Small intestine (tissue), 16 donors: ENCODE measurements at places on chromosomes 16 and 17. TPM values are rescaled to one million over a fixed set of nuclear protein-coding genes. Genes with fewer than 3 reads are reported as not detected.
A peak's percentile ranks its signal among the peaks of the same experiment; 100 is the strongest.

GRCh38 chr17:17535957-17536356, 39.8 kb upstream of the RASD1 start:
- DNase-seq: peak; percentile 44

DNA sequence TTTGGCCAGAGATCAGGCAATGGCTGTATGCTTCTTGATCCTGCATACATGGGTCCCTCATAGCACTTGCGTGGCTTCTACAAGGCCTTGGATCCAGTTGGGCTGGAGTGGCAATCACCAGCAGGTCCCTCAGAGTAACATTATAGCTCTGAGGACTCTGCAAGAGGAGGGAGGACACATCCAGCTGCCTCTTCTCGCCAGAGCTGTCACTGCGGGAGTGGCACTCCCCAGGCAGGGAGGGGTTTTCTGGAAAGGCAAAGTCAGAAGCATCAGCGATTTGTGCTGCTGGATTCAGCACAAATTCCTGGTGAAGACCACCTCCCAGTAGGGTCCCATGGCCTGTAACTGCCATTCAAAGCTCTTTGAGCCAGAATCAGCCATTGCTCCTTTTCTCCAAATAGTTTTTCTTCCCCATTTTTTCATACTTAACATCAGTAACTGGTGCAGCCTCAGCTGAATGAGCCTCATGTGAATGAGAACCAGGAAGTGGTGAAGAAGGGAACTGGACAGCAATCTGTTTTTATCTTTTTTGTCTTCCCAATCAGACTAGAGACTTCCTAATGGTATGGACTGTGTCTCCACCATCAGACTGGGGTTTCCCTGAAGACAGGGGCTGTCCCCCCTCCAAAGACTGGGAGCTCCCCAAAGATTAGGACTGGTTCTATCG, 40.6 kb upstream of the HOXB13 start:
- DNase-seq: no peak

- no peak for DNase-seq
Observed at GRCh38 chr17:44255915-44256314, 12.0 kb downstream of the SLC4A1 start.

- DNase-seq: peak; percentile 79
Observed at GRCh38 chr16:30896261-30896888, at the start of gene CTF1. Gene CTF1 (plus strand): TSS chr16:30896614. CDS start chr16:30896644, 30 bp downstream.

DNA sequence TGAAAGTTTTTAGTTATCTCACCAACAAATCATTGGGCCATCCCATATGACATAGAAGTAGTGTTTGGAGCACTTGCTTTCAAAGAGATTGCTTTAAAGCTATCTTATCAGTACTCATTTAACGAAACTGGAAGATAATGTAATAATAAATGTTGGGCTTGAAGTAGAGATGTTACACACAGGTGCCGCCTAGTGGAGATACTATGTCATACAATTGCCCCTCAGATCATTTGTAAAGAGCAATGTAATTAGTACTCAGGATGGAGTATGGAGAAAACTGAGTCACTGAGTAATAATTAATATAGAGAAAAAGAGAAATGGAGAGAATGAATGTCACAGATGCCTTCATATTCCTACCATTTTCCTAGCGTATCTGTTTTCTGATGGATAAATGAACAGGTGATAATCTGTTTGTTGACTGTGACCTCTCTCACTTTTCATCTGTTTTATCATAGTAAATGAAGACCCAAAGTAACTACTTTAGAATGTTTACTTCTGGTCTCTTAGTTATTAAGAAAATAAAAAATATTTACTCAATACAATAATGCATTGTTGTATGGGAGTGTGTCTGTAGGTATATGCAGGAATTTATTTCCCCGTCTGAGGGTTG, 80.4 kb downstream of the EFCAB5 start:
- peak; percentile 60 for DNase-seq

DNA sequence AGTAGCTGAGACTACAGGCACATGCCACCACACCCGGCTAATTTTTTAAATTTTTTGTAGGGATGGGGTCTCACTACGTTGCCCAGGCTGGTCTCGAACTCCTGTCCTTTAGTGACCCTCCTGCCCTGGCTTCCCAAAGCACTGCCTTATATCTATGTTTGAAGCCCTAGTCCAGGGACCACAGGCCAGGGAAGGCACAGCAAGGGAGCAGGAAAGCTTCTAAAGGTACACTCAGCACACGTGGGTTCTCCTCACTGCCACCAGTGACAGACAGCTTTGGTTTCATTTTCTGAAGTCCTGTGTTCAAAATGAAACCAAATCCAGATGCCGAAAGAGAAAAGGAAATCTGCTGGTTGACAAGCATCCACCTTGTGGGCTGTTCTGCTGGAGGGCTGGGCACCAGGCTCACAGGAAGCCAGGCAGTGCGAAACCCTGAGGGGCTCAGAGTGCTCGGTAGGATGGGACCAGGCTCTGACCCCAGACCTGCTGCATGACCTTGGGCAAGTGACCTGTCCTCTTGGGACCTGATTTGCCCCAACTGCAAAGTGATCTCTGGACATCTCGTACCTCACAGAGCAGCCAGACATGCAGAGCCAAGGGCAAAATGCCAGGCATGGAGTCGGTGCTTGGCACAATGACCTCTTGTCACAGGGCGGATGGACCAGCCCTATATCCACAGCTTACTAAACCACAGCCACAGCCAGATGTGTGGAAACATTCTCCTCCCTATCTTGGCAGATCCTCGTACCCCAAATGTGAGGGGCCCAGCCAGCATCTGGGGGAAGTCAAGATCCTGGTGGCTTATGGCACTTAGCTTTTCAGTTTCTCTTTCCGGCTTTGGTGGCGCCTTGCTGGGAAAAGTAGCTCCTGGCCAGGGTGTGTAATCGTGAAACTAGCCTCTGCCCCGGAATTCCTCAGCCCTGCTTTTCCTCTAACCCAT, 2.8 kb upstream of the SOCS1 start:
- DNase-seq: peak; percentile 79

DNA sequence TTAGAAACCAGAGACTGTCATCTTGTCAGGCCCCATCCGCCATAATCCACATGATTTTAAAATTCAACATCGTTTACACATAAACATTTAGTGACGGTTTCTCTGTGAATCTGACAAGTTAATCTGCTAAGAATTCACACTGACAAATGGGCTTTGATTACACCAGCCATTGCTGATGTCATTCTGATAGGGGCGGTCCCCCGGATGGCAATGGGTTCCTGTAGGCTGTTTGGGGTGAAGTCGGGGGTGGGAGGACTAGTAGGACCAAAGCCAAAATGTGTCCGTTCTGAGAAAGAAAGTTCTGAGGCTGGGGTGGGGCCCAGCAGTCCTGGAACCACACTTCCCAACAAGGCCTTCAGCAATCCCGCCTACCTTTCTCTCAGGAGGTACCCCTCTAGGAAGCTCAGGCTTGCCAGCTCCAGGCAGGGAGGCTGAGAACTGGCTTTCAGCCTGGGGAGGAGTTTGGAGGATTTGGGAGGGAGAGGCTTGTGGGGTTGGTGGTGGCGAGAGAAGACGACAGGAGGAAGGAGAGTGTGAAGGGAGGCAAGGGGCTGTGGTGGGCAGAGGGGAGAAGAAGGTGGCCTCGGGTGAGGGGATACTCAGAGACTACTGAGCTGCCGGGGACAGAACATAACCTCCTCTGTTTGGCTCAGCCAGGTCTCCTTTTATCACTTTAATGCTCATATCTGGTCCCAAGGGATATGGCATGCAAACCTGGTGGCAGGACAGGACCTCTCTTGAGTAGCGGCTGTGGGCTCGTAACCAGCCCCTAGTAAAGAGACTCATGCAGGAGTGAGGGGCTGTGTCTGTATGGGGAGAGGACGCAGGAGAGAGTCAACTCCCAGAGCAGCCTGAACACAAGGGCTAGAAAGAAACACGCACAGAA, 8.6 kb downstream of the HIC1 start:
- peak; percentile 8 for DNase-seq

GRCh38 chr17:82826956-82827355, 12.9 kb downstream of the ZNF750 start:
- DNase-seq: no peak

GRCh38 chr16:84274515-84274914, 20.2 kb upstream of the WFDC1 start:
- DNase-seq: no peak

GRCh38 chr17:63571632-63572310, 21.5 kb downstream of the DCAF7 start:
- peak; percentile 29 for DNase-seq

- DNase-seq: no peak
Observed at GRCh38 chr16:4419402-4419959, 3.1 kb upstream of the CORO7 start.

DNA sequence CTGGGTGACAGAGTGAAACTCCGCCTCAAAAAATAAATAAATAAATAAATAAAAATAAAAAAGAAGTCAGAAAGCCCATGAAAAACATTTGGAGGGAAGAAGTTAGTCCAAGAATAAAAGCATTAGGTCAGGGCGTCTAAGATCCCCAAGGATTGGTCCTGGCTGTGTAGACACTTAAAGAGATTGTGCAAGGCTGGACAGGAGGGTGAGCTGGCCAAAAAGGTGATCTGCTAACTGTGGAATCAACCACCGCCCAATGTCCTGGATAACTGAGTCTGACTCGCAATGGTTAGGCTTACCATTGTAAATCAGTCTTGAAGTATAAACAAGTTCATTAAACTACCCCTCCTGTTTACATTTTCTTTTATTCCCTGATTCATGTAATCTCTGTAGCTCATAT, 8.8 kb upstream of the ABCA8 start:
- DNase-seq: no peak

- DNase-seq: no peak
Observed at GRCh38 chr16:4411684-4412083, 4.7 kb downstream of the CORO7 start.

- DNase-seq: no peak
Observed at GRCh38 chr16:87851601-87852000, 17.7 kb downstream of the SLC7A5 start.

DNA sequence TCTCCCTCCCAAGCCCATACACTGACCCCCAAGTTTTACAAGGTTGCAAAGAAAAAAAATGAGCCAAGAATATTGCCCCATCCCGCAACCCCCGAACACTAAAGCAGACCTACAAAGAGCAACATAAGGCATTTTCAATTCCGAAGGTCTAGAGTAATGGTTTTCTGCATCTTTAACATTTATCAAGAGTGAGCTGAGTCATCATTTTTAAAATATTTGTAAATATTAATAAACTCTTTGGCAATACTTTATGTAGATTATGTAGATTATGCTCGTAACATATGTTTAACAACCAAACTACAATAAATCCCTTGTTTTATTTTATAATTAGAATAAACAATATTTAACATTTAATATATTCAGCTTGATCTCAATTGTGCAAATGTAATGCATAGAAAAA, 1.4 kb downstream of the ZNF624 start:
- DNase-seq: no peak

- no peak for DNase-seq
Observed at GRCh38 chr16:2973093-2973492, 3.9 kb downstream of the PAQR4 start.

DNA sequence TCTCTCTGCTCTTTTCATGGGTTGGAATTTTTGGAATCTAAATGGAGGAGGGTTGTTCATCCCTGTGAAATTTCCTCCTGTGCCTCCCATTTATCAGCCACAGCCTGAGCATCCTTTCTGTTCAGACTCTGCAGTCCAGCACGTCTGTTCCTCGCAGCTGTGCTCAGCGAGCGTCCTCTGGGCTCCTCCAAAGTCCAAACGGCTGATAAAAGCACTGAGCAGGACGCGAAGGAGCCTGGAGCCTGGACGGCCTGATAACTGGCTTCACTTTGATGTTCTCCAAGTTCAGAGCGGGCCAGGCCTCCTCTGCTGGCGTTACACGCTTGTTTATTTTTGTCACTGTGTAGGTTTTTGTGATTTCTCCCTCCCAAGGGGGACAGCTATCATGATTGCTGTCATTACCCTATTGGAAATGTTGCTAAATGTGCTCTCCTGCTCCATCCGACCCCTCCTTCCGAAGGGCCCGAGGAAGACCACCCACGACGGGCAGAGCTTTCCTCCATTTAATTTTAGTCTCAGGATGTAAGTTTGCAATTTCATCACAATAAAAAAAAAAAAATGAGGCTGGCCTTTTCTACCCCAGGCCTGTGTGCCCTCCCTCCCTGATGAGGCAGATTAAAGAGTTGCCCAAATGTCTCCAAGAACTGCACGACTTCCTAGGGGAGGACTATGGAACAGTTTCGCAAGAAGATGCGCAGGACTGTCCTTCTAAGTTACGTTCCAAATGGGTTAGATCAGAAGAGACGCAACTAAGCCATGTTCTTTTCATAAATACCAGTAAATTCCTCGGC, 290.5 kb upstream of the FOXF1 start:
- no peak for DNase-seq

DNA sequence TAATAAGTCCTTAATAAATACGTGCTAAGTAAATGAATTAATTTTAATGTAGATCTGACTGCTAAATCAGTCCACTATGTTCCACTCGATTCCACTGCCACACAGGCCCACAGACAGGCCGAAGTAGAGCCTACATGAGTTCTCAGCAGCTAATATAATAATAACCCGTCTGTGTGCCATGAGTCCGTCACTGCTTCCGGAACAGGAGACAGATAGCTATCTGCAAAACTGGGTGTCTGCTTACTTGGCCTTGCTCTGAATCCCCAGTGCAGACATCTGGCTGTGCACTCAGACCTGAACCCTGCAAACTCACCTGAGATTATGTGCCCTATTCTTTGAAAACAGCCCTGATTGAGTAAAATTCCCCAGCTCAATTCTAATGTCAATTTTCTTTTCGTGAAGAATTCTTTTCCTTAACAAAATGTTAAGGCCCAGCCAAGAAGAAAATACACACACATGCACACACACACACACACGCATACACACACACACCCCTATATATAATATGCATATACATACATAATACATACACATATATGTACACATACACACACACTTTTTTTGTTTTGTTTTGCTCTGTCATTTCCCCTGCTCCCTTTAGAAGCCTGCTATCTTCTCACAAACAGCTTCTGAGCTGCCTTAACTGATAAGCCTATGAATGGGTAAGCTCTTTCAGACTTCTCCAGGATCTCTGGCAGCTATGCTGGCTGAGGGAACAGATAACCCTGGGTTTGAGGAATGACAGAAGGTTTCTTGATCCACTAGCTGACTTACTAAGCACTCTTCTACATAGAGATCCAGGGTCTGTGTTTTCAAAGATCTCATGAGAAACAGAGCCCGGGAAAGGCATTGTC, 39.8 kb upstream of the TOM1L1 start:
- no peak for DNase-seq

WSCD1 gene
- polyA plus RNA-seq: 2.9 TPM

CLEC3A gene
- polyA plus RNA-seq: not detected

SLC47A2 gene
- 0.64 TPM for polyA plus RNA-seq

KRTAP16-1 gene
- polyA plus RNA-seq: not detected

RPL19 gene
- polyA plus RNA-seq: 2,387 TPM

ARL2BP gene
- 24.9 TPM for polyA plus RNA-seq

ATP2C2 gene
- 5.1 TPM for polyA plus RNA-seq

KRT32 gene
- polyA plus RNA-seq: not detected
